Activated naive CD8-positive, alpha-beta T cell treated with anti-CD3 and anti-CD28 coated beads for 36 hours (primary cell): ENCODE measurements at places on chromosomes 5 and 9. TPM values are rescaled to one million over a fixed set of nuclear protein-coding genes. Genes with fewer than 3 reads are reported as not detected.

- DNase-seq: no peak
These were observed 168.8 kb downstream of the RAPGEF6 start for GRCh38 chr5:131466171-131466766.

GRCh38 chr9:131238402-131239021, 37.8 kb downstream of the FAM78A start:
- DNase-seq: no peak

DNA sequence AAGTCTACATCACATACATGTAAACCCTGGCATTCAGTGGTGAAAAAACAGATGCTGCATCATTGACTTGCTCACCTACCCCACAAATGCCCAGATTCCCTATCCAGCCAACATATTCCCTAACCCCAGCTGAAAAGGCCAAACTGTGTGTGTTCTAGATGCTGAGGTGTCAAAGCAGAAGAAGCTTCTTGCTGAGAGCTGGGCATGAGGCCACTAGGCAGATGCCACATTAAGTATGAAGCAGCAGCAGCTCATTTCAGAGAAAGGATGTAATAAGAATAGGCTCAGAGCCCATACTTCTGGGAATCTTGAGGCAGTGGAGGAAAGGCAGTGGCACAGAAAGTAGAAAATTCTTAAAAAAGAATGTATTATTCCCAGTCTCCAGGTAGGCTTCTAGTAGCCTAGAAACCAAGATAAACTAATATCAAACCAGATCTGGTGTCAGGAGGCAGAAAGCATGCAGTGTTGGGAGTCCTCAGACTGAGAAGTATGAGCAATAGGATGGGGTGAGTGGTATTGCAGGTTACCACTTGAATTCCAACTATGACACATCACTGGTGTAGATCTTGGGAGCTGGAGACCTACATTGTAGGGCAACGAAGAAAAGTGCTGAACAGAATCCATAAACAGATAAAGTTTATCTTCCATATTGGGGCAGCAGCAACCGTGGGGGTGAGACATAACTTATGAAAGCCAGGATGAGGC, 71.9 kb upstream of the GRHPR start:
- DNase-seq: no peak

Gene CORO2A
- 8.2 TPM for total RNA-seq

Gene TMEM174
- total RNA-seq: not detected

DNA sequence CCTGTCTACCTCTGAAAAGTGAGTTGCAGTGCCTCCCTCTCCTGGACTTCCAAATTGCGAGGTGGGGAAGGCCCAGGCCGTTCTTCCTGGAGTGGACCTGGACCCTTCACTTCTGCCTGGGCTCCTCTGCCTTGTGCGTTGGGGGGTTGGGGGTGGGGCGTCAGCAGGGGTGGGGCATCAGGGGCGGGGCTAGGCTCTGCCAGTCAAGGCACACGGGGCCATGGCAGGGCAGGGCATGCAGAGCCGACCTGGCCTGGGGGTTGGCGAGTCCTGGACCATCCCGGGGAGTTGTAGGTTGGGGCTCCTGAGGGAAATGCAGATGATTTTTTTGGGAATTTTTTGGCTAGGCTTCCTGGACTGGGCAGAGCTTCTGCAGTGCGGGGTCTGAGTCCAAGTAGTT, 87.1 kb downstream of the EHMT1 start:
- DNase-seq: no peak

Gene PCDHA9
- total RNA-seq: not detected

DNA sequence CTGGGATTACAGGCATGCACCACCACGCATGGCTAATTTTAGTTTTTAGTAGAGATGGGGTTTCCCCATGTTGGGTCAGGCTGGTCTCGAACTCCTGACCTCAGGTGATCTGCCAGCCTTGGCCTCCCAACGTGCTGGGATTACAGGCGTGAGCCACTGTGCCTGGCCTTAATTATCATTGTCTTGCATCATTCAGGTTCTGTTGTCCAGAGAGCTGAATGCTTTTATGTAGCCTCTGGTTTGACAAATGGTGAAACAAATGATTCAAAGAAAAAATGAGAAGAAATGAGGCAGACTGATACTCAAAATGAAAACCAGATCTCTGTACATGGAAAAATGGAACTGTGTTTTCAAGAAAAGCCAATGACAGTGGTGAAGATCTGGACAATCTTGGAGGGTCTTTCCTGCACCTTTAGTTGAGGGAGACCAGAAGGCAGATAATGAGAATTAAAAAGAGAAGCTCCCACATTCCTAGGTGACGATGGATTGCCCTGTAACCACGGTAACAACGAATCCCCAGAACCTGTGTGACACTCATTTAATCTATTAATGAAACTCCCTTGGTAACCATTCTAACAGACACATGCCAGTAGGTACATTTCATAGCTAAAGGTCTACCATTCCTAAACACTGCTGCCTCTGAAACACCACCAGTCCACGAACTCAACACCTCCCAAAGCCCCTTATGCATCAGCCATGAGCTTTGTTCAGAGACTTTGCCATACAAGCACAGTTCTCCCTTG, 1.6 kb downstream of the TEX48 start:
- DNase-seq: no peak

Gene NUTM2F
- not detected for total RNA-seq

- no peak for DNase-seq
These were observed 6.3 kb upstream of the STOM start for GRCh38 chr9:121376214-121376830.

DNA sequence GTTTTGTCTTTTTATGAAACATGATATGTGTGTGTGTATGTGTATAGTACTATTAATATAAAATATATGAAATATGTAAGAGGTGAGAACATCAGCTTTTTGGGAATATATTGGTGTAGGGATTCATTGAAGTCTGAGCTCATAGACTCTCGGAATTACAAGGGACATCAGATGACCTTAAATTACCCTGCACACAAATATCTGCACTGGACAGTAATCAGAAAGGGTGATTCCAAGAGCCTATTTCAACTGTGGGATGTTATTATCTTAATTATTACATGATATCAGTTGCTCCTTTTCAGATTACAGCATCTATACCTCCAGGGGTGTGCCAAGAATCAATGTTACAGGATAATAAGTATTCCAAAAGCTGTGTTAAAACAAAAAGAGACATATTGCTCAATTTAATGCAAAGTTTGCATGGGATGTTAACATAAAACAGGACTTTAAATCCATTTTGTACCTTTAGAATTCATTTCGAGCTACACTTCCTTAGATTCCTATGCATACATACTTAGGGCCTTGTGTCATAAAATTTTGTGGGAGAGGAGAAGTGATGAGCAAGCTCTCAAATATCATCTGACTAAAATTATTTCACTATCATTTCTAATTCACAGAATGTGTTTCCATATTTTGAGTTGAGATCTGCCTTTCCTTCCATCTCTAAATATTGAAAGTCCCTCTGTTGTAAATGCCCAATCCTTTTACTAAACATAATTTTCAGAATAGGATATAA, 365.2 kb downstream of the BRINP1 start:
- no peak for DNase-seq

- DNase-seq: no peak
These were observed 206.9 kb upstream of the PCSK5 start for GRCh38 chr9:75683591-75683990.

- peak; percentile 28 for DNase-seq
These were observed 148.0 kb downstream of the TARS1 start for GRCh38 chr5:33588654-33589372.

Gene IFNB1
- 0.62 TPM for total RNA-seq

Gene PAEP
- total RNA-seq: not detected

Gene CCNJL
- not detected for total RNA-seq

- DNase-seq: no peak
These were observed 20.3 kb downstream of the CNTRL start for GRCh38 chr9:121095057-121095456.

Gene MELK
- total RNA-seq: 49.8 TPM

GRCh38 chr9:137956039-137956438, 78.5 kb downstream of the CACNA1B start:
- DNase-seq: no peak

Gene AK8
- total RNA-seq: 0.36 TPM

GRCh38 chr5:133606835-133607234, 5.5 kb downstream of the FSTL4 start:
- DNase-seq: no peak

GRCh38 chr5:100877274-100877673, 25.8 kb downstream of the ST8SIA4 start:
- DNase-seq: no peak

Gene TRIM7
- total RNA-seq: 0.68 TPM

DNA sequence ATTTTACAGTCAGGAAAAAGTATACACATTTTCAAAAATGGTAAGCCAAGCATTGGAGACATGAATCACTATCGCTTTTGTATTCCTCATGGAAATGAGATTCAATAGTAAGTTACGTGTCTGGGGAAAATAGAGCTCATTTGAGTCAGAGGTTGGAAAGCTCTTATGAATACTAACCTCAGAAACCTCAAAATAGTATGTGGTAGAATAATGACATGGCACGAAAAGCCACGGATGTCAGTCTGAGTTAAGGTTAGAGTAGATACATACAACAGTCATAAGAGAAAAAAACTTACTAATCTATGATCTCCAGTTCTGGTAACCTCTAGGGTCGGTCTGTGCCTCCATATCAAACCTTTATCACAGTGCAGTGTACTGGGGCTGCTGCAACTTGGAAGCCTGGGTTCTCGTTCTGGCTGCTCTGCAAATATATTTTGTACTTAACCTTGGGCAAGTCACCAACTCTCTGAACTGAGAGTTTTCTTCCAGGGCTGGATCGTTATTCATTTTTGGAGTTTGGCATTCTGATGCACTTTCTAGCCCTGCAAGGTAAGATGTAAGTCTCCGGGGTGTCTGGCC, 31.8 kb downstream of the MAP1B start:
- peak; percentile 6 for DNase-seq

DNA sequence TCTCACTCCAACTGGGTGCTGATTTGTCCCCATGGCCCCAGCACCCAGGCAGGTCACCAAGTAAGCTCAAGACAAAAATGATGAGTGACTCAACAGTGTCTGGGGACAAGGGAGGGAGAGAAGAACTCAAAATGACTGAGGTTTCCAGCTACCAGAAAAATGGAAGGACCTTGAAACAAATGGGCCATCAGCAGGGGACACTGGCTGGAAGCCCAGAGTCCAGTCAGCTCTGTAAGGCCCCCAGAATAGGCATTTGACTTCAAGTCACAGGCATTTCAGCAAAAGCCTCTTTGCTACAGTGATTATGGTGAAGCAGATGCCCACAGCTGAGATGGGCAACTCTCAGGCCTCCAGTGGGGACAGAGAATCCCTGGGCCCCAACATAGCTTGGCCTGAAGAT, 139.0 kb upstream of the GABRP start:
- DNase-seq: no peak

DNA sequence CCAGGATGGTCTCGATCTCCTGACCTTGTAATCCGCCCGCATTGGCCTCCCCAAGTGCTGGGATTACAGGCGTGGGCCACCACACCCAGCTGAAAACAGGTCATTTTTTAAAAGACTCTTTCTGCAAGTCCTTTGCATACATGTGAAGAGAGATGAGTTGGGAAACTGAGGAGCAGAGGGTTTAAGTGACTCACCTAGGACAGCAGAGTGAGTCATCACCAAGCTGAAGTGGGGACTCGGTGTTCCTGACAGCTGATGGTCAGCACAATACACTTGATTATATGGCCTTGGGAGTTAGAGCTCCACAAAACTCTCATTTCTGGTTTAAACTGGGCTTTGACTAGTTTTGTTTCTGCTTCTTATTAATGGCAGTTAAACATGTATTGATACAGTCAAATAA, 38.1 kb upstream of the SSBP2 start:
- DNase-seq: no peak

DNA sequence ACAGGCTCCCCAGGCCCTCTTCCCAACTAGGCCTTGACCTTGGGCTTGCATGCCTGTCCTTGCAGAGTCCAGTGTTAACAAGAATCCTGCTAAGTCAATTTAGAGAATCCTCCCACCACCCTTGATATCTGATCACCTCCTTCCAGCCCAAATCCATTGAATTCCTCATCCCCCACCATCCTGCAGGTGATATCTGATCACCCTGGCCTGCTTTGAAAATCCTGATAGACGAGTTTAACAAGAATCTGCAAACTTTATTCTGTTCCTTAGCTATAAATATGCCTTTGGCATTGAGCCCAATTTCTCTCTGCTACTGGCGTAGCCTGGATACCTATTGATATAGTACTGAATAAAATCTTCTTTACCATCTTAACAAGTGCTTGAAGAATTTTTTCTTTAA, 125.5 kb downstream of the DIRAS2 start:
- DNase-seq: no peak

- DNase-seq: no peak
These were observed 24.3 kb downstream of the THBS4 start for GRCh38 chr5:80059354-80059980.

Gene MSX2
- not detected for total RNA-seq

DNA sequence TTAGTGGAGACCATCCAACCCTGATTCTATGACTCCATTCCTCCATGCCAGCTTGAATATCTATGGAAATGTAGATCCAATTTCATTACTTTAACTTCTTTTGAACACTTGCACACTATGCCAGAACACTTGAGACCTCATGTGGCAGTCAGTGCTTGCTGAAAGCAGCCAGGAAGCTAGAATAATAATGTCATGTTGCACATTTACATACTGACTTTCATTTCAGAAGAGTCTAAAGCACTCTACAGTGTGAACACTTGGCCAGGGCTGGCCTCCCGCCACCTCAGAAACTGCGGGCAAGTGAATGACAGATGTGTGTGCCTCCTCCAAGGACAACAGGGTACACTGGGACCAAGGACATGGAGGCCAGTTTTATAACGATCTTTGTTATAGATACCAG, 97.3 kb downstream of the SLF1 start:
- DNase-seq: no peak

- DNase-seq: no peak
These were observed 49.6 kb downstream of the ANKDD1B start for GRCh38 chr5:75660678-75661465.

DNA sequence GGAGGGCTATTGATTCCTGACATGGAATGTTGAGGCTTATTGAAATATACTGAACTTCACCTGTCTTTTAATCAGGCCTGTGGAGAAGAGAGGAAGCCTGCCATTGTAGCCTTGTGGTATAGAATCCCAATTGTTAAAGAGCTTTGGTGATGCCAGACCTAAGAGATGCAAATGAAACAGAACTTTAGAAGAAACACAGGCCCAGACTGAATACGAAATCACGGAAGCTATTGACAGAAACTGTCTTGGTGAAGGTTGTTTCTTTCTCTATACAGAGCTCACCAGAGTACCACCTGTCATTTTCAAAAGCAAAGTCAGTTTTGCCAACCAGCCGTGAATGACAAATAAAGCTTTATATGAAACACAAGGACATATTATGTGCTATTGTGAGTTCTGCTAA, 660.3 kb downstream of the ISL1 start:
- DNase-seq: no peak

Gene NPR3
- not detected for total RNA-seq
